ENCODE measurements at places on chromosomes 7 and 10.

- no peak for DNase-seq
Observed at GRCh38 chr10:25304606-25305005, 129.8 kb downstream of the GPR158 start.

DNA sequence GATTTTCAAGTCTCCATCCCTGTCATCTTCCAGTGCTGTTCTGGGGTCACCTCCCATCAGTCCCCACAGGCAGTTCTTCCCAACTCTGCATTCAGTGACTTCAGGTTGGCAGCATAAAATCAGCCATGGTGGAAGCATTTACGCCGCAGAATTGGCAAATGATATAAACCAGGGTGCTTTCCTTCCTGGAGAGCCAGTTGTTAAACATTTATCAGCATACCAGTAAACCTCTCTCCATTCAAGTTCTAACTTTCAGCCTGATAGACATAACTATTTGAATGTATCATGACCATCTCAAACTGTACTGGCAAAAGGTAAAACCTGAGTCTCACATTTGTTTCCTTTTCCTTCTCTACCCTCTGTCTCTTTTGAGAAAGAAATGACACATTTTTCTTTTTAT, 69.7 kb upstream of the ITPRID1 start:
- DNase-seq, result no peak

DNA sequence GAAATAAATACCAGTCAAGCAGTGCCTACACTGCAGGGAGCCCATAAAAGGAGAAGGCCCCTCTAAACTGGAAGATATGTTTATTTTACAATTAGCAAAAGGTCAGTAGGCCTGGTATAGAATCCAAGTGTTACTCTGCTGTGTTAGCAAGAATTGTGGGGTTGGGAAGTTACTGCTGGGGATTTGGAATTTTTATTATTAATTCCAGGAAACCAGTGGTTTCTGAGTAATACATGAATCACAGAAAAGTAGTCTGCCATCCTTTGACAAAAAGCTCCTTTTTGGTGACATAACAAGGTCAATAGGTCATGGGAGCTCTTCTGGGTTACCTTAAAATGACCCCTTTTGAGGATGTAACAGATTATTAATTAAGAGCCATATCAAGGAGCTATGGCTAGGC, 67.4 kb downstream of the ZNF92 start:
- peak; percentile 28 for DNase-seq

GRCh38 chr7:19146699-19147098, 1.5 kb upstream of the FERD3L start:
- DNase-seq, result no peak

- DNase-seq, result no peak
Observed at GRCh38 chr7:133003052-133003910, 78.6 kb downstream of the CHCHD3 start.

DNA sequence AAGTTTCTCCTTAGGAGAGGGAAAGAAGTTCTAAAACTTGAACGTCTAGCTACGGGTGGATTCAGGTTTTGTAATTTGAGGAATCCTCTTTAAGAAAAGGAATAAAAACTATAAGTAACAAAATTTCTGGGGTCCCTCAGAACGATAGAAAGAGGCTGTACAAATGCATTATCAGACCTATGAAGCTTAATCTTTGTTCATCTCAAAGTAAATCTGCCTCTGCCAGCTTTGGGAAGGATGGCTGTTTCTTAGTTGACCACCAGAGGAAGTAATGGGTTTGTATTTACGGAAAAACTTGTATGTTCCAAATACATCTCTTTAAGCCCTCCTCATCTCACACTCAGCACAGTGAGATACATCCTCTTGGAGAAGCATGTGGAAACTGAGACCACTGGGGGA, 864 bp downstream of the PSTK start:
- DNase-seq, result no peak

DNA sequence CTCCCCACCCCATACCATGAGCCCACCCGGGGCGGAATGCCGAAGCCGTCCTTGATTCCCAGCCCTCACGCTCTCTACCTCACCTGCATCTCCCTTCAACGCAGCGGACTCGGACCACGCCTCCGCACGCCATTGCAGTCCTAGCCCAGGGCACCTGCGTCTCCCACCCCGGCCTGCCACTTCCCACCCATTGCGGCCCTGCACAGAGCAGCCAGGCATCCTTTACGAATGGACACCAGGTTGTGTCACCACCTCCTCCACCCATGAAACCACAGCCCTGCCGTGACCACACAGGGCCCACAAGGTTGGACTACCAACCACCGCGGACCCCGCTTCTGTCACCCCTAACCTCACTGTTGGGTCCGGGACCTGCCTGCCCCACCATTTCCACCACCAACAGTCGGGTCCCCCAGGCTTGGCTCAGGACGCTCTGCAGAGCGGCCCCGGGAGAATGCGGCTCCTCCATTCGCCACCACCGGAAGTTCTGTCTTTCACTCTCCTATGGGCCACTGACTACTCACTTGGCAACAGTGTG, 232.5 kb downstream of the MAD1L1 start:
- no peak for DNase-seq

All from NCI-H748 treated with DMSO at 0.1 percent for 48 hours (cell line).